ENCODE measurements at places on chromosomes 12 and 14. TPM values are rescaled to one million over a fixed set of nuclear protein-coding genes. Genes with fewer than 3 reads are reported as not detected.

DLST gene
- total RNA-seq, result 61.1 TPM

CMTM5 gene
- not detected for total RNA-seq

TAS2R7 gene
- not detected for total RNA-seq

PCBP2 gene
- 306 TPM for total RNA-seq

CAPZA3 gene
- total RNA-seq, result not detected

KDM5A gene
- total RNA-seq, result 34.0 TPM

DNA sequence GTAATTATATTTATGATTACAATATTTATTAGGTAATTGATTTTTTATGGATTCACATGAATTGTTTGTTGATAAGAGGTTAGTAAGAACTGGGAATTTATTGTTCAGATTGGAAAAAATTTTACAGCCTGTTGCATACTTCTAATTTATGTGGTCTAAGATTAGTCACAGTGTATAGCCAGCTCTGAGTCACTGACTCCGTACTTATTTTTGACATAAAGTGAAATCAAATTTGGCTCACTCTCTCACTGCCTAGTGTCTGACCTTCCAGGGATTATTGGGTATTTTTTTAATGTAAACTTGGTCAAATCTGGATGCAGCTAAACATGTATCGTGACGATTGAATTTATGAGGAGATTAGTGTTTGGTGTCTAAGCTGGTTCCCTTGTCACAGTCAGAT, 109.3 kb downstream of the PTPRQ start:
- peaks cover 26% of the 10 kb centered on the region for H3K4me1 ChIP-seq
- DNase-seq, result peak; percentile 87
- H3K4me3 ChIP-seq, result no peak overlapping the region
- H3K27ac ChIP-seq, result peak overlapping the region; percentile 72

GRCh38 chr12:114676142-114676741, 7.7 kb downstream of the TBX3 start:
- H3K4me1 ChIP-seq, result peaks cover 85% of the 10 kb centered on the region
- peaks cover 66% of the 10 kb centered on the region for H3K36me3 ChIP-seq
- peak overlapping the region; percentile 94 for H3K4me3 ChIP-seq
- H3K27me3 ChIP-seq, result no peaks in the 10 kb centered on the region
- DNase-seq, result peak; percentile 45

DNA sequence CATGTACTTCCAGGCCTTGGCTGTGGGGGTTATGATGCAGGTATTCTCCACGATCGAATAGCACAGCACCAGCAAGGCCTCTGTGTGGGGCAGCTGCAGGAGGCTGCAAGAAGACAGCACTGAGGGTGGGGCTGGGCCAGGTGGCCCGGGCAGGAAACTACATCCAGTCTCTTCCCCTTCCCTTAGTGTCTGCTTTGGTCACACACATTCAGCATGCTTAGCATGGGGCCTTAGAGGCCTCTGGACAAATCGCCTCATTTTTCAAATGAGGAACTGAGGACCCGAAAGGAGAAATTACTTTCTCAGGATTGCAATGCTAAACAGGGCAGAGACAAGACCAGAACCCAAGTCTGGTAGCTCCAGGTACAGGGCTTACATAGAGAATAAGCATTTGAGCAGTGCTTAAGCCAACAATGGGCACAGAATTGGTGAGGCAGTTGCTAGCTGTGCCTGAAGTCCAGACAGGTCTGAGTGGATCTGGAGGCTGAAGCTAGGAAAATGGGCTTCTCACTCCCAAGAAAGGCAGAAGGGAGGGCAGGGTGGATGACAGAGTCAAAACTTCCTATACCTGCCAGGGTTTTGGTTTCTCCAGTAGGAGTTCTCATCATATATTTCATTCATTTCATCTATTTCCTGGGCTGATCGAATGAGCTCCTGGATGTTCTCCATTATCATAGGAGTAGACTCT, 3.5 kb downstream of the ACRBP start:
- H3K27ac ChIP-seq, result no peak overlapping the region
- no peak for DNase-seq
- no peaks in the 10 kb centered on the region for H3K27me3 ChIP-seq

- no peak within 1 kb of the TSS for H3K27ac ChIP-seq
- peaks cover 86% of the 10 kb centered on the region for H3K27me3 ChIP-seq
- no peaks in the 10 kb centered on the region for H3K36me3 ChIP-seq
- no peaks in the 10 kb centered on the region for H3K4me1 ChIP-seq
- H3K4me3 ChIP-seq, result peak within 1 kb of the TSS; percentile 57
Observed at GRCh38 chr12:94147991-94148738, at the start of gene PLXNC1. PLXNC1 (plus strand) TSS chr12:94148577; CDS start chr12:94148972, 395 bp downstream.

DNA sequence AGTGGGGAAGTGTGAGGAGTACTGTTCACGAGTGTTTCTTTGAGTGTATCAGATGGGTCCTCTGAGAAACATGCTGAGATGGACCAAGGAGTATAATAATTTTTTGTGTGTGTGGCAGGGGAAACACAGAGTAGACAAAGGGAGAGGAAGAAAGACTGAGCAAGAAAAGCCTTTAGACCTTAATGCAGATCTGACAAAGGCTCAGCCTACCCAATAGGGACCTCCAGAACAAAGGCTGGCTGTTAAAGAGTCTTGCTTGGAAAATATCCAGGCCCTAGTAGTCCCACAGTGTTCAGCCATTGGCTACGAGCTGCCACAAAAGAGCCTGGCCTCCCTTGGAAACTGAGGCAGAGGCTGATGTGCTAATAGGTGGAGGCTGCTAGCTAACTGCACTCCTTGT, 13.5 kb downstream of the COQ5 start:
- peaks cover 4% of the 10 kb centered on the region for H3K36me3 ChIP-seq
- DNase-seq, result no peak
- no peak overlapping the region for H3K27ac ChIP-seq

GRCh38 chr12:14577344-14577743, 9.7 kb upstream of the PLBD1 start:
- no peak overlapping the region for H3K27ac ChIP-seq
- no peaks in the 10 kb centered on the region for H3K27me3 ChIP-seq
- H3K4me3 ChIP-seq, result no peak overlapping the region
- DNase-seq, result no peak
- no peaks in the 10 kb centered on the region for H3K36me3 ChIP-seq
- H3K4me1 ChIP-seq, result no peaks in the 10 kb centered on the region

DNA sequence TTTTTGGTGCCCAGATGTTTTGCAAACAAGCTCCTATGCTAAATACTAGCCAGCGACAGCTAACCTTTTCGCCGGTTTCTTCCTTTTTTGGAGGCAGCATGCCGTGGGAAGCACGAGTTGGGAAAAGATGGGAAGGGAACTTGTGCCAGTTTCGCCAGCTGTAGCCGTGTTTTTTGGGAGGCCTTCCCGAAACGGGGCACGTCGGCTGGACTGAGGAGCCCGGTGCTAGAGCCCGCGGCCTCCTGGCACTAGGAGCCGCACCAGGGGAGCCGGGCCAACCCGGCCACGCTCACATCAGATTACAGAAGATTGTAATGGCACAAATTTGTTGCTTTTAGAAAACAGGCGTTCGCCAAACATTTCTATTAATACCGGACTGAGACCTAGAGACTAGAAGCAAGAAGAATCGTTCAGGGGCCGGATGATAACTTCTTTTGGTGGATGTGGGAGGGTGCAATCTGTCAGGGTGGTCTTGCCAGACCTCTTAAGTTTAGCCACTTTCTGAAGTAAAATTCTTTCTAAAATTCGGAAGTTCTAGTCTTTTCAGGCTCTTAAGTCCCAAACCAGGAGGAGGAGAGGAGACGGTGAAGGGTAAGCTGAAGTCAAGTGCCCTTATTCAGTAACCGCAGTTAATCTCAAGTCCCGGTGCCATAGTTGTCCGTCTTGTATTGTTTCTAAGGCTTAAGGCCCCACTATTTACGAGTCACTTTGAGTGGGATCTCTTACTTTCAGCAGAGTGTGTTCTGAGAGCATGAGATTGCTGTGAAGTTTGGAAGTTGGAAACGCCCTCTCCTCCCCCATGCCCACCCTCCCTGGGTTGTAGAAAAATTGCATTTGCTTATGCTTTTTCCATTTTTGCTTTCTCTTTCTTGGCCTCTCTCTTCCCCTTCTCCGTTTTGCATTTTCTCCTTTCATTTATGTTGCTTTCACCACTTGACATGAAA, 1.3 kb downstream of the RASSF3 start:
- peaks cover 10% of the 10 kb centered on the region for H3K4me1 ChIP-seq
- no peaks in the 10 kb centered on the region for H3K36me3 ChIP-seq
- H3K27me3 ChIP-seq, result no peaks in the 10 kb centered on the region
- peak overlapping the region; percentile 80 for H3K4me3 ChIP-seq
- peak overlapping the region; percentile 17 for H3K27ac ChIP-seq
- DNase-seq, result peak; percentile 39

DNA sequence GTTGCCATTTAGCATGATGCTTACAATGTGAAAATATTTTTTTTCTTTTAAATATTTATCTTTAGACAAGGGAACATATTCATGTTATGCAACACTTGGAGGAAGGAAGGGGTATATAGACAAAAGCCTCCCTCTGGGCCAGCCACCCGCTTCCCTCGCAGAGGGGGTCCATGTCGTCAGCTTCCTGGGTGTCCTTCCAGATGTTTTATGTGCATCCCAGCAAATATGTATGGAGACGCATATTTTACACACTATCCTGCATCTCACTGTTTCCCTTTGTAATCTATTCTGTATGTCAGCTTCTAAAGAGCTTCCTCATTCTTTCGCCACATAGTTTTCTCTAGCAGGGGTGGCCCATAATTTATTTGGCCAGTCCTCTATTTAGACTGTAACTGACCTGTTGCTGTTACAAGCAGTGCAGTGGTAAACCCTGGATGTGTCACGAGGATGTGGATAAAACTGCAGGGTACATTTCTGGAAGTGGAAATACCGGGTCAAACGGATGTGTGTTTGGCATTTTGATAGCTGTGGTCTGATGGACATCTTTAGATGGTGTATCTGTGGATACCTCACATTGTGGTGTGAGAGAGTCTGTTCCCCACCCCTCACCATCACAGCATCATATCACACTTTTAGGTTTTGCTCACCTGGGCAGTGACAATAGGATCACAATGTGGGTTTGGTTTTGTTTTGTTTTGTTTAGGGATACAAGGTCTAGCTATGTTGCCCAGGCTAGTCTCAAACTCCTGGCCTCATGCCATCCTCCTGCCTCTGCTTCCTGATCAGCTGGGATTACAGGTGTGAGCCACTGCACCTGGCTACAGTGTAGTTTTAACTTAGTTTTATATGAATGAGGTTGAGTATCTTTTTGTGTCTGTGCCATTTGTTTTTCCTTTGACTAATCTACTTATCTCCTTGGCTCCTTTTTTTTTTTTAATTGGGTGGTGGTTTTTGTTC, 31.6 kb downstream of the FAM222A start:
- H3K27ac ChIP-seq, result no peak overlapping the region
- no peaks in the 10 kb centered on the region for H3K36me3 ChIP-seq
- no peaks in the 10 kb centered on the region for H3K27me3 ChIP-seq
- no peaks in the 10 kb centered on the region for H3K4me1 ChIP-seq
- no peak for DNase-seq
